ENCODE measurements at places on chromosomes 5 and 9.

DNA sequence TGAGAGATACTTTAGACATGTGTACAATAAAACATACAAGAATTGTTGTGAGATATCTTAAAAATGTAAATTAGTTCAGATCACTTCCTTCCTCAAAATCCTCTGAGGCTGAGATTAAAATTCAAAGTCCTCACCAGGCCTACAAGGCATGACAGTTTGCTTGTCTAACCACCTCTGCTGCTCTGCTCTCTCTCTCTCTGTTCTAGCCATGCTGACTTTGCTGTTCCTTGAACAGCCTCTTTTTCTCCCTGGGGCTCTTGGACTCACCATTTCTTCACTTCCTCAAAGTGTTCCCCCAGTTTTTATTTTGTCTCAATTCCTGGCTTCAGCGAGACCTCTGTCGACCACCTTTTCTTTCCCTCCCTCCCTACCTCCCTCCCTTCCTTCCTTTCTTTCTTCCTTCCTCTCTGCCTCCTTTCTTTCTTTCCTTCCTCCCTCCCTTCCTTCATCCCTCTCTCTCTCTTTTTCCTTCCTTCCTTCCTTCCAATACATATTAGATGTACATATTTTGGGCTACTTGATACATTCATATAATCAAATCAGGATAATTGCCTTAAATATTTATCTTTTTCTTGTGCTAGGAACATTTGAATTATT lies 27.0 kb downstream of the CATSPER3 start:
- DNase-seq, result no peak

DNA sequence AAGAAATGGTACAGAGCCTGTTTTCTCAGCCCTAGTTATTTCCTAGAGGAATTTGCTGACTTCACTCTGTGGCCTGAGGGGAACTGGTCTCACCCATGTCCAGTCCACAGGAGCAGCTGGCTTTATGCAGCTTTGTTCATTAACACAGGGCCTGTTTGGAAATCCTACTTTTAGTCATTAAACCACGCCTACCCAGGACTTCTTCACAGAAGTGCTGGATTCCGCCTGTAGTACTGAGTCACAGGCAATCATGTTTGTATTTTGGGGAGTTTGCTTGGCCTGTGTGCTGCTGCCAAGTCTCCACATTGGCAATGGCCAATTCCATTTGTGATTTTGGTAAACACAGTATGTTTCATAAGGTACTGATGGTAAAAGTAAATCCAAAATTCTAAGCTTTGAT lies 52.8 kb downstream of the CTNND2 start:
- DNase-seq, result no peak

GRCh38 chr5:1815071-1815786 lies 14.0 kb downstream of the NDUFS6 start:
- no peak for DNase-seq

DNA sequence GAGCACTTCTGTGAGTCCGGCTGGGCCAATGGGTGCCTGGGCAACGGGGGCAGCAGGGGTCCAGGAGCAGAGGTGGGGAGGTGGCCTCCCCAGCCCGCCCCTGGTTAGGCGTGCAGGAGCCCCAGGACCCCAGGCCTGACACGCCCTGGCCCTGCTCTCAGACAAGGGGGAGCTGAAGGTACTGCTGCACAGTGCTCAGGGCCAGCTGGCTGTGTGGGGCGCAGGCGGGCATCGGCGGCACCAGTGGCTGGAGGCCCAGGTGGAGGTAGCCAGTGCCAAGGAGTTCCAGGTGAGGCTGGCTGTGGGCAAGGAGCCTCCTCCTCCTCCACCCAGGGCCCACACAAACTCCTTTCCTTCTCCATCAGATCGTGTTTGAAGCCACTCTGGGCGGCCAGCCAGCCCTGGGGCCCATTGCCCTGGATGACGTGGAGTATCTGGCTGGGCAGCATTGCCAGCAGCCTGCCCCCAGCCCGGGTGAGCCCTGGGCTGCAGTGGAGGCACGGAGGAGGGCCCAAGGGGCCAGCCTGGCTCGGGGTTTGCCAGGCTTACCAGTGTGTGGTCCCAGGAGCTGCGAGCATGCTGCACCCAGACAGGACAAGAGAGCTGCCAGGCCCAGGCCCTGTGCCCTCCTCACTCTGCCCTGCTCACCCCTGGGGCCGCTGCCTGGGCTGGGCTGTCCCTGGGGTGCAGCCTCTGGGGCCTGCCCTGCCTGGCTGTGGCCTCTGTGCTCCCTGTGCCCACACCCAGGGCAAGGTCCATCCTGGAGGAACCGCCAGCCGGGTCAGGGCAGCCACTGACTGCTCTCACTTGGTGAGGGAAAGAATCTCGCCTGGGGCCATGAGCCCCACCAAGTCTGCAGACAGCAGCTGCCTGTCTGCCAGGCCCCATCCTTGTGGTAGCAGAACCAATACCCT lies 7.0 kb downstream of the MAMDC4 start:
- DNase-seq, result no peak

DNA sequence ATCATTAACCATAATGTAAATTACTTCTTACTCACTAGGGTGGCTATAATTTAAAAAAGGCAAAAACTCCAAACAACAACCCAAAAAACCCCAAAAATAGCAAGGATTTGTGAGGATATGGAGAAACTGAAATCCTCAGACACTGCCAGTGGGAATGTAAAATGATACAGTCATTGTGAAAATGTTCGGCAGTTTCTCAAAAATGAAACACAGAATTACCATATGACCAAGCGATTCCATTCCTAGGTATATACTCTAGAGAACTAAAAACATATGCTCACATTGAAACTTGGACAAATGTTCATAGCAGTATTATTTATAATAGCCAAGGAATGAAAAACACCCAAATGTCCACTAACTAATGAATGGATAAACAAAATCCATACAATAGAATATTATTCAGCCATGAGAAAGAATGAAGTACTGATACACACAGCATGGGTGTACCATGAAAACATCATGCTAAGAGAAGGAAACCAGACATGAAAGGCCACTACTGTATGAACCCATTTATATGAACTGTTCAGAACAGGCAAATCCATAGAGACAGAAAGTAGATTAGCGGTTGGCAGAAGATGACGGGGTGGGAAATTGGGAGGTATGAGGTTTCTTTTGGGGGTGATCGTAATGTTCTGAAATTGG lies 119.1 kb downstream of the MAPKAP1 start:
- DNase-seq, result no peak

DNA sequence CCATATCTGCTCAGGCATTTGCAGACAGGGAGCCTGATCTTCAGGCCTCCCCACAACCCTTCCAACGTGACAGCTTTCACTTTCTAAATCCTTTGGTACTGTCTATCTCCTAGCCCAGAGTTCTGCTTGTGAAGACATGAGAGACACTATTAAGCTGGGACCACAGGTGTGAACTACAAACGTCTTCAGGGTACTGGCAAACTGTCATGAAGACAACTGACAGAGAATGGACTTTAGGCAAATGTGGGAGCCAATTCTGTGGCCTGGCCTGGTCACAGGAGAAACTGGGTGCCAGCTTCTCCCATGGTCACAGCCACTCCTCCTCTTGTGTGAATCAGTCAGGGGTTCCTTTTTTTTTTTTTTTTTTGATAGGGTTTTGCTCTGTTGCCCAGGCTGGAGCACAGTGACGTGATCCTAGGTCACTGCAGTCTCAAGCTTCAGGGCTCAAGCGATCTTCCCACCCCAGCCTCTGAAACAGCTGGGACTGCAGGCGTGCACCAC lies 10.4 kb downstream of the TRIM14 start:
- no peak for DNase-seq

DNA sequence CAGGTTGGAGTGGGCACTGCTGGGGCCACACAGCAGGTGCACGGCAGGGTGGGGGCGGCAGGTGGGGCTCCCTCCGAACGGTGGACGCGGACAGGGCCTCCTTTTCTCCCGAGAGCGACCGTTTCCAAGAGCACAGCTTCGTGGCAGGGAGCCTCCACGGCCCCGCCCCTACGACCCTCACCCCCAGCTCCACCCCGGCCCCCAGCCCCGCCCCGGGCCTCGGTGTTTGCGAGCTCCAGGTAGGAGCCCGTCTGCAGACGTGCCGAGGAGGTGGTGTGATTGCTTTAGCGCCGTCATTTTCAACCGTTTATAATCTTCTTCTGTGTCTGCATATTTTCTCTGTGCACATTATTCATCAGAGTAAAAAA lies 8.8 kb downstream of the GRIN1 start:
- DNase-seq, result no peak

- DNase-seq, result no peak
Measured at GRCh38 chr5:149605354-149605997, 24.2 kb downstream of the ARHGEF37 start.

DNA sequence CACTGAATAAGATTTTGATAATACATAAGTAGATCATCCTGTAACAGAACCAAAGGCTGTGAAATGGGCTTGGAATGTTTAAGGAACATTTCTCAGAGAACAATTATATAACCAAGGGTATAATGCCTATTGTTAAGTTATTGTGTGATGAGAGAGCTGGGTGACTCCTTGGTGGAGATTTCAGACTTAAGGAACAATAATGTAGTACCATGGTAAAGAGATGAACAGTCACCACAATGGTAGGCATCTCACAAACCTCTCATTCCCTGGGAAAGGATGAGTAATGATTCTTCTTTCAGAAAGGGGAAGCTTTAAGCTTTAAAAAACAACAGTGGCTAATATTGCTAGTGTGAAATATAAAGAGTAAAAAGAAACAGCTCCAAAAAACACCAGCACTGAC lies 147.4 kb downstream of the TRIM36 start:
- DNase-seq, result no peak

GRCh38 chr9:136994888-136995230 lies 1.5 kb downstream of the CLIC3 start:
- DNase-seq, result no peak

GRCh38 chr5:176560364-176560763 lies 11.2 kb downstream of the CDHR2 start:
- DNase-seq, result no peak

GRCh38 chr5:159018855-159019254 lies 80.9 kb downstream of the EBF1 start:
- no peak for DNase-seq

DNA sequence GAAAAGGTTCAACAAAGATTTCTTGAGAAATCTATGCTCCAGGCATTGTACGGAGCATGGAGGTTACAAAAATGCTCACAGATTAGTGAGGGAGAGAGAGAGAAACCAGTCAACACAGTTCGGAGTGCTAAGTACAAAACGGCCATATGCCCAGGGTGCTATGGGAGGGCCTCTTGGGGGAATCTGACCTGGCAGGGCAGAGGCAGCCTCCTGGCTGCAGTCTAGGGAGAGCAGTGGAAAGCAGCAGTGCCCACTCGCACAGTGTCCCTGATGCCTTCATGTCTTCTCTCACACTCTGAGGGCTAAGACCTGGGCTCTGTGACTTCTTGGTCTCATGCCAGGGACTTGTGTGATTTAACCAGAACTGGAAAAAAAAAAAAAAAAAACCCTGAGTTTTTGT lies 29.8 kb upstream of the SMC5 start:
- DNase-seq, result no peak

GRCh38 chr9:120579139-120580050 lies 572 bp downstream of the CDK5RAP2 start:
- DNase-seq, result no peak

GRCh38 chr9:70601000-70601951 lies 186.8 kb upstream of the KLF9 start:
- DNase-seq, result peak; percentile 72

DNA sequence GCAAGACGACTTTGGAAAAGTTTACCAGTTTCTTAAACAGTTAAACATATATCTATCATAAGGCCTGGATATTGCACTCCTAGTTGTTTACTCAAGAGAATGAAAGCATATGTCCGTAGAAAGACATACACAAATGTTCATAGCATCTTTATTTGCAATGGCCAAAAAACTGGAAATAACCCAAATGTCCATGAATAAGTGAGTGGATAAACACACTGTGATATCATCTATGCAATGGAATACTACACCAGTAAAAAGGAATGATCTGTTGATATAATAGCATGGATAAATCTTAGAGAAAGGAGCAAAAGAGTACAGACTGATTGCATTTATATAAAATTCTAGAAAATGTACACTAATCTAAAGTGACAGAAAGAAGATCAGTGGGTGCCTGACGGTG lies 28.0 kb upstream of the VCAN start:
- no peak for DNase-seq

All from HS-27A (cell line).